ENCODE measurements at places on chromosomes 3 and 15. TPM values are rescaled to one million over a fixed set of nuclear protein-coding genes. Genes with fewer than 3 reads are reported as not detected.
A peak's percentile ranks its signal among the peaks of the same experiment; 100 is the strongest.

DNA sequence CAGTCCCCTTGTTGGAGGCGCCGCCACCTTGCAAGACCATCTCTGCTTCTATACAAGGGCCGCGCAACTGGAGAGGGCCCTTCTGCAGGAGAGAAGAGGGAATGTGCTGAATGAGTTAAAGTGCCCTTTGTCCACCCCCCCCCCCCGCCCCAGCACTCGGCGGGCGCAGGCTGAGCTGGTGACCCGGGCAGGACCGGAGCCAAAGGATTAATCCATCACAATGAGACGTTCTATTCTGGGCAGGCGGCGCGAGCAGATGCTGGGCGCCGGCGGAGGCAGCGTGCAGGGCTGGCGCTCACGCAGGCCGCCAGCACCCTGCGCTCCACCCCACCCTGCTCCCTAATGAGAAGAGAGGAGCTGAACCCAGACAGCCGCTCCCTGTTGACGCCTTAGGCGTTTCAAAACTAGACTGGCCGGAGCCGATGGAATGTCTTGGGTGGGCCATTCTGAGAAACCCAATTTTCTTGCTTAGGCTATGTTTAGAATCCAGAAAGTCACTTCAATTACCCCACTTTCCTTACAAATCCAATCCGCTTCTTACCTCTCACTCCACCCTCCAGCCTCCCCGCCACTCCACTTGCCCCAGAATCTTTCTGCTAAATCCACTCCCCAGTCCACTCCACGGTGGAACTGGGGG lies 32.9 kb downstream of the GJD2 start:
- DNase-seq = peak; percentile 82

CLDN16 gene
- total RNA-seq = not detected

XCR1 gene
- not detected for total RNA-seq

- no peak for DNase-seq
Observed at GRCh38 chr15:83588441-83588840, 65.5 kb upstream of the ADAMTSL3 start.

DNA sequence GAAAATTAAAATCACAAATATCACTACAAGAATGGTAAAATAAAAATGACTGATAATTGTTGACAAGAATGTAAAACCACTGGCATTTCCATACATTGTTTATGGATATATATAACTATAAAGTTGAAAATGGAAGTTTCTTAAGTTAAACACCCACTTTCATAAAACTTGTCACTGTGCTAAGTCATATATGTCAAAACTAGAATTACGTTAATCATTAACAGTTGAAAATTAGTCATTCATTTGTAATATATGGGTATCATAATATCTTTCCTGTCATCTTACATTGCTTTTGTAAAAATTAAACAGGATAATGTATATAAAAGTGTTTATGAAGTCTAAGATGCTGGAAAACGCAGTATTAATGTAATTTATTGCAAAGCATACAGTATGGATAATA lies 1398.6 kb upstream of the ALCAM start:
- no peak for DNase-seq

DNA sequence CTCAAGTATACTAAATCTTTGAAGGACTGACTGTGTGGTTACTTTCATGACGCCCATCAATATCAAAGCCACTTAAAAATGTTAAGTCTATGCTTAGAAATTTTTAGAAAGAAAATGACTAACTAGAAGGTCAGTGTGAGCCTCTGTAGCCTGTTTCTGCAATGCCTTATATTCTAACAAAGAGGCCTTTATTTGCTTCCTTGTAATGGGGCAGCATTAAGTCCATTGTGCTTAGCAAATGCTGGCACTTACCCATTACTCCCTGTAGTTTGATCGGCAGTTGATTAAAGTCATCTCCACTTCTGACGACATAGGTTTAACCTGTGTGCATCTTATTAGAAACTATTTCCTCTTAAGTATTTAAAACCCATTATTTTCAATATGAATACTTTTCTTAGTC lies 91.6 kb upstream of the FAM98B start:
- no peak for DNase-seq

GRCh38 chr15:63243776-63244175 lies 33.6 kb upstream of the APH1B start:
- DNase-seq = no peak

DNA sequence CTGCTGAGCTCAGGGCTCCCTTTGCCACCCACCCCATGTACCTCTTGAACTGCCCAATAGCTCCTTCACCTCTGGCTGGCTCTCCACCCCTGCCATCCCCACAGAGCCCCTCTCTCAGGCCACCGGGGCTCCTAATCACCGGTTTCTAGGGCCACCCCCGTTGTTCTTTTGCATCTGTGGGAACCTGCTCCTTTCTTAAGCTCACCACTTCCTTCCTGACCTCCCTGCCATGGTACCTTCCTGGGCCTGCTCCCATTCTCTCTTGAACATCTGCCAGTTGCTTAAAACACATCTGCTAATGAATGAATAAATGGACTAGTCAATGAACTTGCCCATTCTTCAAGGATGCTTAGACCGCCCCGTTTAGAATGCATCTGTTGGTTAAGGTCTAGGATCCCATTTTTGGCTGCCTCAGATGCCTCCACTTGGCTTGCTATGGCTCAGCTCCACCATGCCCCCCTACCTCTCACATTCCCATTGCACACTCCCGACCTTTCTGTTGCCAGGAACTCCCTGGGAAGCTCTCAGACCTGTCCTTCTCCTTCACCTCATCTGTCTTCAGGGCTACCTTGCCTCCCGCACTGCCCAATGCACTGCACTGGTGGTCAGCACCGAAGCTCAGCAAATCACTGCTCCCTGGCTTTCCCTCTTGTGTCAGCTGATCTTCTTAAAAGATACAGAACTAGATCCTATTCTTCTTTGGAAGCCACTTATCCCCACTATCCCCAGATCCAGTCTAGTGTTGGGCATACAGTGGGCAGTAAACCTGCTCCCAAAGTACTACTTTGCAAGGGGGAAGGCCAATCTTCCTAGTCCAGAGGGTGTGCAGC lies 9.1 kb downstream of the AMOTL2 start:
- peak; percentile 66 for DNase-seq

GRCh38 chr3:28287046-28287445 lies 45.6 kb downstream of the CMC1 start:
- DNase-seq = no peak

DNA sequence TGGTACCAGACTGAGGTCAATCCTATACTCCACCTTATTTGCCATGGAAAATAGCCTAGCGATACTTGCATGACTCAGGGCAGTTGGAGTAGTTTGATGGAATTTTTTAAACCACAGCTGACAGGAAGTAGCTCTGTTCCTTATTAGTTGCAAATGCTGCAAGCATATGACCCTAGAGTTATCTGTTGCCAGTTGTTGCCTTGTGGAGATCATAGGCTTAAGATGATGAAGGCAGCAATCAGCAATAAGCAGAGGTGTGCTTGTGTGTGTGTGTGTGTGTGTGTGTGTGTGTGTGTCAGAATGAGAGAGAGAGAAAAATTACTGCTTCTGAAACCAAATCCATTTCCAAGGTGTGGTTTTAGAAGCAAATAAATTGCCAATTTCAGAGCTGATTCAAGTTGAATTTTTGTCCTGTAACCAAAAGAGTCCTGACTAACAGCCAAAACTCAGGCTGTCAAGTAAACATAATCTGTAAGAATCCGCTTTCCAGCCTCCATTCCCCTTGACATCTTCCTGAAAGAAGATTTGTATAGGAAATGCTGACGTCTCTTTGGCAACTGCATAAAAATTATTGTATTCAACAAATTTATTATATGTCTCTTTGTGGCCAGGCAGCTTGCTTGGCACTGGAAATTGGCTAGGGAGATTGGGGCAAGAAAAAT lies 141.2 kb downstream of the SERPINI1 start:
- DNase-seq = no peak

- DNase-seq = no peak
Observed at GRCh38 chr3:62169906-62170660, 203.3 kb downstream of the FEZF2 start.

GOLGA6B gene
- total RNA-seq = not detected

All from cardiac septum (tissue), 1 donor.